Hair follicular keratinocyte (primary cell): ENCODE measurements at places on chromosomes 11 and 22. TPM values are rescaled to one million over a fixed set of nuclear protein-coding genes. Genes with fewer than 3 reads are reported as not detected.

MUC6 gene
- not detected in 2 replicates for total RNA-seq

KRTAP5-11 gene
- total RNA-seq = not detected in 2 replicates

KCNJ4 gene
- not detected in 2 replicates for total RNA-seq

ARHGEF17 gene
- 7.0 and 8.4 TPM in 2 replicates for total RNA-seq

MYOD1 gene
- total RNA-seq = not detected in 2 replicates

APOL4 gene
- not detected in 2 replicates for total RNA-seq

FAM89B gene
- 37.1 and 47.3 TPM in 2 replicates for total RNA-seq

GSC2 gene
- not detected in 2 replicates for total RNA-seq
